ENCODE measurements at places on chromosomes 12 and 14.

DNA sequence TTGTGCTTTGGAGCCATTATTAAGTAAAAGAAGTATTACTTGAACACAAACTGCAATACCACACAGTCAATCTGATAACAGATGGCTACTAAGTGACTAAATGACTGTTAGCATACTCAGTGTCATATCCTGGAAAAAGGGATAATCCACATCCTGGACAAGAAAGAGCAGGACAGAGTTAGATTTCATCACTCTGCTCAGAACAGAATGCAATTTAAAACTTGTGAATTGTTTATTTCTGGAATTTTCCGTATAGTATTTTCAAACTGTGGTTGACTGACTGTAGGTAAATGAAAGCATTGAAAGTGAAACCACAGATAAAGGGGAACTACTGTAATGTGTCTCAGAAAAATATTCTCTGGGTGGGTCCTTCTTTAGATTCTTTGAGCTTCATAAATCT is 458.8 kb downstream of the TMEM117 start:
- no peak for DNase-seq

GRCh38 chr14:63788011-63788933 is 60.4 kb upstream of the SGPP1 start:
- DNase-seq = no peak

DNA sequence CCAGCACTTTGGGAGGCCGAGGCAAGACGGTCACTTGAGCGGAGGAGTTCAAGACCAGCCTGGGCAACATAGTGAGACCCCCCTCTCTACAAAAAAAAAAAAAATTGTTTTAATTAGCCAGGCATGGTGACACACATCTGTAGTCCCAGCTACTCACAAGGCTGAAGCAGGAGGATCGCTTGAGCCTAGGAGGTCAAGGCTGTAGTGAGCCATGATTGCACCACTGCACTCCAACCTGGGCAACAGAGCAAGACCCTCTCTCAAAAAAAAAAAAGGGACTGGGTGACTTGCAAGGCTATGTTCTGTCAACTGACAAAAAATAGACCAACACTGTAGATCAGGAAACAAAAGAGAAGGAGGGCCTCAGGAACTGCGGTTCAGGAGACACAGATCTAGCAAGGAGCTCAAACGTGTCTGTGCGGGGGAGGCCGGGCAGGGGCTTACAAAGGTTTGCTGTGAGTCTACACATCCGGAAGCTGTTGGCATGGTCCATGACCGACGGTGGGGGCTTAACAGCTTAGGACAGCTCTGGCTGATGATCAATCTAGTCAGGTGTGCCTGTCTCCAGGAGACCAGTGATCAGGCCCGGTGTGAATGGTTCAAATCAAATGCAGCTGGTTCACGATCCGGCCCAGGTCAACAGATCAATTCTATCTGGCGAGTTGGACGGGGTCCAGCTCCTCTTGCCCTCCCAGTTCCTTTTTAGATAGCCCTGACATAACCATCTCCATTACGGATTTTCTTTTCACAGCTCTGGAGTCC is 31.7 kb upstream of the INF2 start:
- DNase-seq = peak; percentile 92

DNA sequence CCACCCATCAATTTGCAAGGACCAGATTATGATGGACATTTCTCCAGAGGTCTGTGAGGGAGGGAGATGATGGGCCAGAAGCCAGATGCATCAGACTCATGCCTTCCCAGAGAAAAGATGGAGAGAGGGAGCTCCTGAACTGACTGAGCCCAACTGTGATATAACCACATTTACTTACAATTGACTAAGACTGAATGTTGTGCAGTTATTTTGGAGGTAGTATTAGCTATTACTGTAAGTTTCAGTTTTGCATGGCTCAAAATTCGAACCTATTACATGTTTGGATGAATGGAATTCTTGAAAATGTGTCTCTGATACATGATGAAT is 211.1 kb upstream of the SFSWAP start:
- DNase-seq = no peak

DNA sequence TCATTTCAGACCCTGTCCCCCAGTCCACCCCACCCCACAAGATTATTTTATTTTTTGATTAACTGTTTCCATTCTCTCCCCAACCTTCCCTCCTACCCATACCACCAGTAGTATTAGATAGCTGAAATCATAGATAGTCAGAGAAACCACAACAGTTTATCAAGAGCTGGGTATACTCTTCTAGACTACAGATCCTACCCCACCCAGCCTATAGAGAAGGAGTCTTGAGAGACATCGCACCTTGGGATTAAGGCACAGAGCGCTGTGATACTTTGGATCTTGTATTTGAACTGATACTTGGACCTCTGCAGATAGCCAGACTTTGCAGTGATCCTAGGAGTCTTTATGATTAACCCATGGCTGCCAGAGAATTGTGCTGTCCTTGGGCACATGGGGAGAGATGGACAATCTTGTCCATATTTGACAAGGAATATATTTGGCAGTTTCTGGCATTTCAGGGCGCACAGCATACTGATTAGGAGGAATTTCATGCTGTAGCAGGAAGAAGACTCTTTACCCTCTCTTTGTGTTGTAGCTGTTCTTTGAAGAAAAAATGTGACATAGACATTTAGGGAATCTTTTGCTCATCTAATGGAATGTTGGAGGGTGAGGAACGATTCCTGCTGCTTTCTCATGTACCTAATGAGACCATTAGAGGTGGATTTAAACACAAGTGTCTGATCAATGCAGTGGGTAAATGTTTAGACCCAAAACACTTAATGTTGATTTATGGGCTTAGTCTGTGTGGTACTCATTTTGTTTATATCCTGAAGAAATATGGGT is 982 bp downstream of the RBMS2 start:
- no peak for DNase-seq

- DNase-seq = no peak
These were observed 172.2 kb downstream of the SLC16A7 start for GRCh38 chr12:59768031-59768430.

DNA sequence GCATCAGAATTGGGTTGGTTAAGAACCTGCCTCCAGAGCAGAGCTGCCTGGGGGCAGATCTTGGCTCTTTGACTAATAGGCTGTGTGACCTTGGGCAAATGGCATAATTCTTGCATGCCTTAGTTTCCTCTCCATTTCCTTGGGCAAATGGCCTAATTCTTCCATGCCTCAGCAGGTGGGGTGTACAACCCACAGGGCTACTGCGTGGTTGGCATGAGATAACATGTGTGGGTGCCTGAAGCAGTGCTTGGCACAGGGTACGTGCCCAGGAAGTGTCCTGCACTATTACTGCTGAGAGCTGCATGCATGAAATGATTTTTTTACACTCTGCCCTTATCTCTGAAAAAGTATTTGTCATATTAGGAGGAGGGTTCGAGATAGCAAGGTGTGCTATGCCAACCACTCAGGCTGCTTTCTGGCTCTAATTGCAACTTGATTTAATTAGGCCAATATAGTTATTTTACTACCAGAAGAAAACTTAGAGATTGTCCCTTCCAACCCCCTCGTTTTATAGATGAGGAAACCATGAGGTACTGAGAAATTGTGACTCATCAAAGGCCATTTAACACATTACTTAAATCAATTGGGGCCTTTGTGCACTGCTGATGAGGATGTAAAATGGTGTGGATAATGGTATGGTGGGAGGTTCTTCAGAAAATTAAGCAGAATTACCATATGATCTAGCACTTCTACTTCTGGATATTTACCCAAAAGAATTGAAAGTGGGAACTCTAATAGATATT is 161.6 kb upstream of the HIF1A start:
- no peak for DNase-seq

DNA sequence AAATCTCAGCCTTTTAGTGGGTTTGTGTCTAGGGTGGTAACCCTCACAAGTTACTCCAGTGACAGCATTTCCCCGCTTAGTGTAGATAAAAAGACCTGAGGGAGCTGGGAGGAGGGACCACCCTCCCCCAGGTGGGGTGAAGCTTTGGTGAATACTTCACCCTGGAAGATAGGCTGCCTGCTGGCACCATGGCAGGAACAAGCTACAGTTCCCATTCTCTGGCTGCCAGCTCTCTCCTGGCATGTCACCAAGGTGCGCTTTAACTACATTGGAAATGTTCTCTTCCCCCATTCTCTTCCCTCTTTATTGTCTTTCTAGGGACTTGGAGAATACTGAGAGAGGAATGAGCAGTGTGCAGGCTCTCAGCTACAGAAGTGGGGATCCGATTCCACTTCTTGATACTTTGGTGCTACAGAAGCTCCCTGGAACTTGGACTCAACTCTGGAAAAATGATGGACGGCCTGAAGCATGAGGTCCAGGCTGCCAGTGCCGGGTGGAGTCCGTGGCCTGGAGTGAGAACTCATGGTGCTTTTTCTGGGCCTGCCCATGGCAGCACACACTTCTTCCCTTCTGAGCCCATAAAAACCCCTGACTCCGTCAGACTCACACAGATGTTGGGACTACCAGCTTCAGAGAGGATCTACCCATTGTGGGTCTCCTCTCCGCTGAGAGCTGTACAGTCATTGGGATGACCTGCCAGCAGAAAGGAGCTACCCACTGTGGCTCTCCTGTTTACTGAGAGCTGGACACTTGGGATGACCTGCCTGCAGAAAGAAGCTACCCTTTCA is 198.0 kb downstream of the ADGRD1 start:
- no peak for DNase-seq

DNA sequence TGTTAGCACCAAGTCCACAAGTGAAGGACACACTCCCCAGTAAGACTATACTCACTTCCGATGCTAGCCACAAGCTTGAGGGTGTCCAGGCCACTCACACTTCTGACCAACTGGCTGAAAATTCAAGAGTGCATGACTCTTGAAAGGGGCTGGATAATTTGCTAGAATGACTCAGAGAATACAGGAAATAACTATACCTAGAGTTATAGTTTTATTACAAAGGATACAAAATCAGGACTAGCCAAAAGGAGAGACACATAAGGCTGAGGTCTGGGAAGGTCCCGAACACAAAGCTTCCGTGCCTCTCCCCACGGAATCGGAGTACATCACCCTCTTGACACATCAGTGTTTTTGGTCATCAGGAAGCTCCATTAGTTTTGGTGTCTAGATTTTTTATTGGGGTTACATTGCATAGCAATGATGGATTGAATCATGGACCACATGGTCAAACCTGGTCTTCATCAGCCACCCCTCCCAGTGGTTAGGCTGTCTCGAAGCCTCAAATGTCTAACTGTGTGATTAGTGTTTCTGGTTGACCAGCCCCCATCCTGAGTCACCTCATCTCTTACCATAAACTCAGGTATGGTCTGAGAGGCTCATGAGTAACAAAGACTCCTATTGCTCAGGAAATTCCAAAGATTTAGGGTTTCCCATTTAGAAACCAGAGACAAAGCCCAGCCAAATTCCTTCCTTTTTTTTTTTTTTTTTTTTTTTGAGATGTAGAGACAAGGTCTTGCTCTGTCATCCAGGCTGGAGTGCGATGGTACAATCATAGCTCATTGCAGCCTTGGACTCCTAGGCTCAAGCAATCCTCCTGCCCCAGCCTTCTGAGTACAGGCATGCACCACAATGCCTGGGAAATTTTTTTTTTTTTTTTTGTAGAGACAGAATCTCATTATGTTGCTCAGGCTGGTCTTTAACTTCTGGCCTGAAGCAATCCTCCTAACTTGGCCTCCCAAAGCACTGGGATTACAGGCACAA is 472.0 kb upstream of the TBX3 start:
- DNase-seq = no peak

DNA sequence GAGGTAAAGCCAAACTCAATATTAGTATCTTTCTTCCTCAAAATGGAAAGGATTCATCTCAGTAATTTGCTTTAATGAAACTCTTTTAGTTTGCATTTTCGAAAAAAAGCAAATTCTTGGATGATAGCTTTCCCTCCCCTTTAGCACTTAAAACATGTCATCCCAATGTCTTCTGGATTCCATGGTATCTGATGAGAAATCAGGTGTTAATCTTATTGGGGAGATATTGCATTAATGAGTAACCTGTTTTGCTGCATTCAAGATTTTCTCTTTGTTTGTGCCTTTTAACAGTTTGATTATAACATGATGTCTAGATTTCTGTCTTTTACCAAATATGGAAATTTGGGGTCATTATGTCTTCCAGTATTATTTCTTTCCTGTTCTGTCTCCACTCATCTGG is 405.1 kb upstream of the FOXG1 start:
- no peak for DNase-seq

DNA sequence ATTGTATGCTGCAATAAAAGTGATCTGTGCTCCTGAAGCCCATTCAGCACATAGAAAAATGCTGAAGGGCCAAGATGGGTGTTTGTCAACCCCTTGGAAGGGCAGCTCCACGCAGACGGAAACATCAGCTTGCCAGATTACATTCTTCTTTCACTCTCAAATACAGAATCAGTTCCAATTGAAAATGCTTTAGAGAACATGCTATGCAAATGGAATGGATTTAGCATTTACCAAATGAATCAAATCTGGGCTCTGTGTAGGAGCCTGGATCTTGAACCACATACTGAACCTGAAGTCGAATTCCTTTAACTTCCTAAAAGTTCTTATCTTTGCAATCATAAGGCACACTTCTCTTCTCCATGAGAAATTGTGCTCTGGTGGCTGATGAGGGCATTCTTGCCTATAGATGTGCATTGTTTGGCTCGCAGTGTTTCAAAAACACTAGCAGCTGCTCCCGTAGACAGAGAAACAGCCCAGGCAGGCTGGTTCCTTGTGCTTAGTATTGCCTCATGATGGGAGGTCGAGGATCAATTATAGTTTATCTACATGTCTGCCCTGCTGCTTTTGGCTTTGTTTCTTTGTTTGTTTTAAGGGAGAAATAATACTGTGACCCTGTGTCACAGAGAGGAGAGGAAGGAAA is 489.8 kb upstream of the FLRT2 start:
- DNase-seq = no peak

GRCh38 chr14:29900609-29901350 is 26.9 kb downstream of the PRKD1 start:
- DNase-seq = no peak

GRCh38 chr12:124709722-124710687 is 142.6 kb upstream of the NCOR2 start:
- no peak for DNase-seq

DNA sequence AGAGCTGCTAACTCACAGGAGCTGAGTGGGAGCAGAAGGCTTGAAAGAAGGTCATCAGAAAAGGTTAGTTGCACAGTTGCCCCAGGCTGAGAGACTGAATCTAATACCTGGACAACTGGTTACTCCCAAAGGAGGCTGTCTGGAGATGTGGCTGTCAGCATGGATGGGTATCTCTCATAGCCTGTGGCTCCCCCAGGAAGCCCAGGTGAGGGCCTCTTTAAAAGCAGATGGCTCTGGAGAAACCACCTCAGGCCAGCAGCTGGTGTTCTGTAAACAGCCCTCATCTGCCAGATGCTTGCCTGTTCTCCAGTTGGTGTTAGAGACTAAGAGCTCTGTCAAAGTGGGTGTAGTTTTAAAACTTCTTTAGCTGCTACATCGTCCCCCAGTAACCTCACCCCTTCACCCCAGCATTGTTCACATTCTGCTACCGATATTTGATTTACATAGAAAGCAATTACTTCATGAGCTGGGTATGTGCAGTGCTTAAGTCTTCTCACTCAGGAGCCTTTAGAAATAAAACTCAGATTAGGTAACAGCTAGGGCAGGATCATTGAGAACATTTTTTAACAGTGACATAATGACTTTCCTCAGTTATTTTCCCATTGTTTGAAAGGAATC is 25.8 kb downstream of the DACT1 start:
- no peak for DNase-seq

All from Karpas-422 (cell line).